Adipocyte (in vitro differentiated cells): ENCODE measurements at places on chromosomes 5 and 9.

- DNase-seq, result no peak
These were observed 118.1 kb downstream of the NUDT12 start for GRCh38 chr5:103444333-103445038.

DNA sequence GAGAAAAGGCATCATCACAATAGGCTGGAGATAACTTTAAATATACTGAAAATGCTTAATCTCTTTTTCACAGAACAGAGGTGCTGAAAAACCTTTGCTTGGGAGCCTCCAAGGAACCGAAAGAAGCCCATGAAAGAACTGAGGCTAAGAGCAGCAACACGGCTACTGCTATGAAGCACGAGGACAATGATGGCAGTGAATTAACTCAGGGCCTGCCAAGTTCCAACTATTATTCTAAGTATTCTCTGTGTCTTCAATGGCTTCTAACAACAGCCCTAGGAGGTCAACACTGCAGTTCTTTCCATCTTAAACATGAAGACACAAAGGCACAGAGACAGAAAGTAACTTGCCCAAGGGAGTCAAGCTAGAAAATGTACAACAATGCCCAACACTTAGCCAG, 293.0 kb upstream of the DAP start:
- no peak for DNase-seq

- DNase-seq, result peak; percentile 88
These were observed 371.2 kb downstream of the NFIB start for GRCh38 chr9:13942695-13943094.

DNA sequence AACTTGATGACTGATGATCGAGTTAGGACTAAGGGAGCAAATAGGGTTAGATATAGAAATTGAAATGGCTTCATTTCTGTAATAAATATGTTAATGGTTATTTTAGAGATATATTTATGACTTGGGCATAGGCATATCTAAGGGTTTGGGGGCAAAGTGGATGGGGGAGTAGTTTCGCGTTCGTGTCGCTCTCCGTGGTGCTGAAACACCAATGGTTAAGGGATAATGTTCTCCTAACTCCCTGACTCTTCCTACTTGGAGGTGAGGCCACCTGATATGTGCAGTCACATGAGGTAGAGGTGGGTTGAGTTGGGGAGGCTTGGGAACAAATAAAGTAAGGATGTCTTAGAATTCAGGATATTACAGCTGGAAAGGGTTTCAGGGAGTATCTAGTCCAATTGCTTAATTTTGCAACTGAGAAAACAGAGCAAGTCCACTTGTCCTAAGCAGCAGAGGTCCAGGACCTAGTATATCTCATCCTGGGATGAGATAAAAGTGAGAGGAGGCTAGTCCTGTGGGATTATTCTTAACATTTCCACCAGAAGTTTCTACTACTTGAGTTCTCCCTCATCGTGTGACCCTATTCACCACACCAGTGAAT, 44.0 kb upstream of the MAP1B start:
- DNase-seq, result peak; percentile 37

DNA sequence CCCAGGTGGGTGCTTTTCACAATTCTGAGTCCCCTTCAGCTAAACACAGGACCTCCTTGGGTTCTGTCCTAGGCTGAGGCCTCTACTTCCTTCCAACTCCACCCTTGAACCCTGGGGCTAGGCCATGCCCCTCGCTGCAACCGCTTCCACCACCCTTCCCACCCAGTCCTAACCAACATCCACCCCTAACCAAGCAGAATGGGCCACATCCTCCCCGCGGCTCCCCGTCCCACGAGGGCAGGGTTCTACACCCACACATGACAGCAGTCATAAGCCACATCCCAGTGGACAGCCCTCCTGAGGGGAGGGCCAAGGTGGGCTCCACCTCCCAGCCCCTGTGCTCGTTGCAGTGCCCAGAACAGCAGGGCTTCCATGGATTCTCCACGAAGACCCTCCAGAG, 65.8 kb downstream of the SHB start:
- DNase-seq, result no peak

DNA sequence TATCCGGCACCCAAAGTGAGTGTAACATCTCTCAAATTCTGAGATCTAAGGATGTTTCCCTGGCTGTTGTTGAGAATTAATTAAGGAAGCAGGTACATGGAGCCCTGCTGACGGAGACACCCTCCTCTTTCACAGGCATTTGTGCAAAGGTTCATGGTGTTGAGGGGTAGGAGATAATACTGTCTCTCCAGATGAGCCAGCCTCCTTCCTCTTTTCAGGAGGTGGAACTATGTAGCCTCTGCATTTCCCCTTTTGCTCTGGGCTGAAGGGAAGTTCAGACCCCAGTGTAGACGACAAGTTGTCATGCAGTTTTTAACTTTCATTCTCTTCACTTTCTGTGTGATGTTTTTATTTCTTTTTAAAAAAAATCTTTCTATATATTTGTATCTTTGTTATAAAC, 107.5 kb downstream of the GALNT10 start:
- DNase-seq, result no peak

GRCh38 chr5:151477101-151477500, 29.7 kb downstream of the SLC36A1 start:
- DNase-seq, result peak; percentile 39

DNA sequence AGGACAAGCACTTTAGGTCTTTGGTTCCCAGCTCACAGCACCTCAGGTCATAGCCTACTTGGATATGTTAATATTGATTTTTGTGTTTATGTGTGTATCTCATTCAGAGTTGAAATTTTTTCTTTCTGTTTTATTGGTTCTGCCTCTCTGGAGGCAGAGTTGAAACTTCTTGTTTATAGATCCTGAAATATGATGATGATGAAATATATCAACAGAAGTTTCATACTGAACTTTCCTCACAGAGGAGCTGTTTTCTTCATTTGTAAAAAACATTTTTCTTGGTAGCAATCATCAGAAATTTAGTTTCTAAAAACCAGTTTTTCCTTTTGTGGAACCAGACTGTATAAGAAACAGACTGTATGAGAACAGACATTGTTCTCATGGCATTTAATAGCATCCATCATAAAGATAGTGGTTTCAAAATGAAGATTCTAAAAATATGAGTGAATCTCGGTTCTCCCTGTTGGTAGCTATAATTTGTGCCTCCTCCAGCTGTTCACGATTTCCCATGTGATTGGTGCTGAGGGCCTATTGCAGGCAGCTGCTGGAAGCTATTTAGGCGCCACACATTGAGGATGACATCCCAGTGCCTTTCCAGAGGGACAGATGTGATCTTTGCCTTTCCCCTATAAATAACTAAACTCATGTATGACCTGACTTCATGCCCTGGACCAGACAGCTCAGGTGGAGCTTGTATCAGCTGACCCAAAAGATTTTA, 39.5 kb upstream of the CFAP157 start:
- DNase-seq, result peak; percentile 66

GRCh38 chr5:154608531-154609011, 130.5 kb upstream of the HAND1 start:
- DNase-seq, result no peak

DNA sequence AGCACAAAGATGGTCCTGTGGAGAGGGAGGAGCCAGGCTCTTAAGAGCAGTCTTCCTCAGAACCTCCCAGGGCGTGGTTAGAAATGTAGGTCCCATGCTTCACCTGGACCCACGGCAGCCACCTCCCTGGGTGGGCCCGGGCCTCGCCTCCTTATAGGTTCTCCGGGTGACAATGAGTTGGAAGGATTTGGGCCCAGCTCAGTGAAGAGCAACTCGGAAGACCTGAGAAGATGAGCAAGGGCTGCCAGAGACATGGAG, 26.3 kb upstream of the NDST1 start:
- DNase-seq, result no peak

- peak; percentile 29 for DNase-seq
These were observed 542.5 kb downstream of the TLE1 start for GRCh38 chr9:81146684-81147337.

GRCh38 chr5:169809281-169809680, 171.0 kb downstream of the INSYN2B start:
- no peak for DNase-seq

DNA sequence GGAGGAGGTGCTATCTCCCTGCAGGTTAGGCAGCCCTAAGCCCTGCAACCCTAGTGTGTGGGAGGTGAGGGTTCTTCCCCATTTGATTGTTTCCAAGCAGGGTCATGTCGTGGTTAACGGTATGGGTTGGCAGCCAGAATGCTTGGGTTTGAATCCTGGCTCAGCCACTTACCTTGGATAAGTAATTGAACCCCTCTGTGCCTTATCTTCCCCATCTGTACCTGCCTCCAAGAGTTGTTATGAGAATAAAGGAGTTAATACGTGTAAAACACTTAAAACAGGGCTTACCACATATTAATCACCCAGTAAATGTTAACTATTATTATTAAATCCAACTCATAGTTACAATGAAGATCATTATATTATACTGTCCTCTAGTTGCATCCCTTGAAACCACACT, 52.2 kb upstream of the SPATA31E1 start:
- DNase-seq, result no peak

DNA sequence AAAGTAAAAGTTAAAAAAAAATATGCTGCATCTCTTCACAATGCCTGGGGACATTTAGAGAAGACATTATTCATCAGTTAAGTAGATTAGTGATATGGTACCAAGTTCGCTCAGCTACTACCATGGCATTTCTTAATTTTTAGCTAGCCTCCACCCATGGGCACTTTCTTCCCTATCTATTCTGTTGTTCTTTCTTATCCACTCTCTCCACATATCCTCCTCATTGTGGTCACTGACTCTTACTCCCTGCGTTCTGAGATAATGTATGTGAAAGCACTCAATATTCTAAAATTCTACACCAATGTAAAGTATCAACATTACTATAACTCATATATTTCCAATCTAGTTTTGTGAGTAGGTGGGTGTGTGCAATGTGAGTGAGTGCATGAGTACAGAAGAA, 609.7 kb upstream of the DAB2 start:
- DNase-seq, result no peak

- DNase-seq, result peak; percentile 78
These were observed 299.4 kb upstream of the RASA1 start for GRCh38 chr5:86968301-86968753.

- DNase-seq, result no peak
These were observed 2278.0 kb upstream of the WWC1 start for GRCh38 chr5:166013415-166013814.

GRCh38 chr5:141261238-141261546, 16.0 kb downstream of the PCDHB15 start:
- no peak for DNase-seq

DNA sequence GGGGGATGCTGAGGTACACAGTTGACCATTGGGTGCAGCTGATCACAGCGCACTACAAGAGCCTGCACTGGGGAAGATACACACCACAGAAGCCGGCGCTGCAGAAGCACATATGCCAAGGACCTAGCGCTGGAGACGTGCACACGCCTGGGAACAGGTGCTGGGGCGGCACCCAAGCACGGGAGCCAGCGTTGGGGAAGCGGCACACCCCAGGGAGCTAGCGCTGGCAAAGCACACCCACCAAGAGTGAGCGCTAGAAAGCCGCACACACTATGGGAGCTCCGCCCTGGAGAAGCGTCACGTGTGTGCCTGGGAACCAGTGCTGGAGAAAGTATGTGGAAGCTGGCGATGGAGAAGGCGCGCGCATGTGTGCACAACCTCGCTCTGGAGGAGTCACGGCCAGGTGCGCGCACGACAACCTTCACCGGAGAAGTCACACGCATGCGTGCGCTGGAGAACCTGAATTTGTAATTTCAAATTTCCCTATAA, 4.5 kb downstream of the FANCC start:
- DNase-seq, result peak; percentile 60

DNA sequence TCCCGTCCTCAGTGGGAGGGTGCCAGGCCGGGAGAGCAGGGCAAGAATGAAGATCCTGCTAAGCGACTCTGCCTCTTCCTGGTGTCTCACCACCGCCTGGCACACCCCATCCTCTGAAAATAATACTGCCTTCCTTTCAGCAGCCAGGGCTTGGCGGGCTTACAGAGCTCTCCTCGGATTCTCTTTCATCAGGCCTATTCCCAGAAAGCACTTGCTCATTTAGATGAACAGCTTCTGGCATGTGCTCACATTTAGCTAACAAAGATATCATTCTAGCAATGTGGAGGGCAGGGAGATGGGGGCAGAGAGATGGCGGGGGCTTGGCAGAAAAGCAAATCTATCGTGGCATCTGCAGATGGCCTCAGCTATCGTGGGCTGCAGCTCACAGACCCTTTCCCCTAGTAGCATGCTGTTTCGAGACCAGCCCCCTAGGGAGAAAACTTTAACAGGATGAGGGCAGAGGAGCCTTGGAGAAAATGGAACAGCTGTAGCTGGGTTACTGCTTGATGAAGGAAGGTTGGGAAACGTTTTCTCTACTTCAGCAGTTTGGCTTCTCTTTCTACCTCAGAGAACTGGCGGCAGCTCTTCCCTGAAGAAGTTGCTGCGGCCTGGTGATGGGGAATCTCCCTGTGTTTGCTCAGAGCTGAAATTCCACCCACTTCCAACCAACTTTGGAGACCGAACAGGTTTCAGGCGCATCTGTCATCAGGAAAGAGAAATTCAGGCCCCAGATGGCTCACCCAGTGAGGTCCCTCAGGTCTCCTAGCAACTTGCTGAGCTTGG, 102.1 kb downstream of the TMEM174 start:
- DNase-seq, result peak; percentile 52

DNA sequence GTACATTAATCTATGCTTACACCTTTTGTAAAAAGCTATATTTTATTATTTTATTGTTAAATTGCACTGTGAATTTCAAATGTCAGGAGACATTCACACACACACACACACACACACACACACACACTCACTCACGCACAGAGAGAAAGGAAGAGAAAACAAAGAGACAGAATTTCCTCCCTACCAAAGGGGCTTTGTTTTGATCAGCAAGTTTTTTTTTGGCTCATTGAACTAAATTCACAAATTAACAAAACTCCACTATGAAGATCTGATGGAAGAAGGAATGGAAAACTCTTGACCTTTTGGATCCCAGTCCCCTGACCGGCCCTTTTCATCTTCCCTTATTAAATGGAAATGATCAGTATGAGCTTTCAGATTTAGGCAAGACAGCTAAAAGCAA, 161.2 kb downstream of the PDE4D start:
- no peak for DNase-seq

DNA sequence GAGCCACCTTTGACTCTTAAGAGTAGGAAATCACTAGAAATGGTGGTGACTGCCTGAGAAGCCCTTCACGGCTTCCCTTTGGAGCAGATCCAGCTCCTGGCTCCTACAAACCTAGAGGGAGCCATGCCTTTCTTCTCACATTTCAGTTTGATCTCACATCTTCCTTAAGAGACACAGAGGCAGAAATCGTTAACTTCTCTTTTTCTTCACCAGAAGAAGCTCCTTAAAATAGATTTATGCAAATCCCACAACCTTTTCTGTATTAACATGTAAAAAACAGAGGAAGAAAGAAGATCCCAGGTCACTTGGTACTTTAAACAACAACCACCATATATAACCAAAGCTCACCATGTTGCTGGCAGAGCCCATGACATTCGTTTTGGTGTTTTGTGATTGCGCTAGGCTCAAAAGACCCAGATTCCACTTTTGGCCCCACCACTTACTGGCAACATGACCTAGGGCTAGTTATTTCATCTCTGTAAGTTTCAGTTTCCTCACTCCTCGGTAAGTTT, 29.6 kb downstream of the PAX5 start:
- no peak for DNase-seq

- DNase-seq, result no peak
These were observed 560.8 kb downstream of the BNC2 start for GRCh38 chr9:16309469-16310271.

- DNase-seq, result no peak
These were observed 214.8 kb downstream of the TTLL11 start for GRCh38 chr9:121878271-121878822.
